ENCODE measurements at places on chromosomes 7 and 10. TPM values are rescaled to one million over a fixed set of nuclear protein-coding genes. Genes with fewer than 3 reads are reported as not detected.

NUPR2 gene
- not detected for polyA plus RNA-seq

ECHDC3 gene
- 26.3 TPM for polyA plus RNA-seq

ZNF775 gene
- 29.7 TPM for polyA plus RNA-seq

ITPRID1 gene
- not detected for polyA plus RNA-seq

SLC13A1 gene
- not detected for polyA plus RNA-seq

STK31 gene
- polyA plus RNA-seq: not detected

CTTNBP2 gene
- polyA plus RNA-seq: 30.0 TPM

HECW1 gene
- polyA plus RNA-seq: 0.72 TPM

ADIRF gene
- 0.40 TPM for polyA plus RNA-seq

CRHR2 gene
- polyA plus RNA-seq: 0.42 TPM

ABHD11 gene
- 42.2 TPM for polyA plus RNA-seq

SORCS3 gene
- polyA plus RNA-seq: 14.3 TPM

SEMA3A gene
- 33.5 TPM for polyA plus RNA-seq

FBXL13 gene
- 3.4 TPM for polyA plus RNA-seq

CDHR1 gene
- polyA plus RNA-seq: 0.72 TPM

UPK3B gene
- polyA plus RNA-seq: 0.42 TPM

SPDYE11 gene
- 1.1 TPM for polyA plus RNA-seq

AGR2 gene
- polyA plus RNA-seq: 0.38 TPM

MLXIPL gene
- polyA plus RNA-seq: 1.7 TPM

SPAM1 gene
- polyA plus RNA-seq: not detected

GPC2 gene
- polyA plus RNA-seq: 32.1 TPM

GRID2IP gene
- polyA plus RNA-seq: 0.11 TPM

NUDT13 gene
- 1.7 TPM for polyA plus RNA-seq

COL17A1 gene
- polyA plus RNA-seq: 0.18 TPM

CTAGE6 gene
- polyA plus RNA-seq: not detected

FLNC gene
- 194 TPM for polyA plus RNA-seq

KIAA1549 gene
- polyA plus RNA-seq: 7.5 TPM
